ENCODE measurements at places on chromosomes 6 and 20.

DNA sequence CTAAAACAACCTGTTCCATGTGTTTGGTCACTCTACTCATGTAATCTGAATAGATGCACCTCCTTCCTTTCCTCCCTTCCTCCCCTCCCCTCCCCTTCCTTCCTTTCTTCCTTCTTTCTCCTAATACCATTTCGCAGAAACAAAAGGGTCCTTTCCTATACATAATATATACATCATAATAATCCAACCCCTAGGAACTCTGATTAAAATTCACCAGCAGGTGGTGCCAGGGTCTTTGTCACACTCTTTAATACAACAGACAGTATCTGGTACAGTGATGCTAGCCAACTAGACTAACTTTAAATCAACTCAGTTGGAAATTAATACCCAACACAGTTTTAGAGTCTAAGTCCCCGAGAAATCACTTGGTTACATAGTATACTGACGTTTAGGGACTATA, 181.2 kb upstream of the SHLD1 start:
- peak; percentile 13 for DNase-seq

DNA sequence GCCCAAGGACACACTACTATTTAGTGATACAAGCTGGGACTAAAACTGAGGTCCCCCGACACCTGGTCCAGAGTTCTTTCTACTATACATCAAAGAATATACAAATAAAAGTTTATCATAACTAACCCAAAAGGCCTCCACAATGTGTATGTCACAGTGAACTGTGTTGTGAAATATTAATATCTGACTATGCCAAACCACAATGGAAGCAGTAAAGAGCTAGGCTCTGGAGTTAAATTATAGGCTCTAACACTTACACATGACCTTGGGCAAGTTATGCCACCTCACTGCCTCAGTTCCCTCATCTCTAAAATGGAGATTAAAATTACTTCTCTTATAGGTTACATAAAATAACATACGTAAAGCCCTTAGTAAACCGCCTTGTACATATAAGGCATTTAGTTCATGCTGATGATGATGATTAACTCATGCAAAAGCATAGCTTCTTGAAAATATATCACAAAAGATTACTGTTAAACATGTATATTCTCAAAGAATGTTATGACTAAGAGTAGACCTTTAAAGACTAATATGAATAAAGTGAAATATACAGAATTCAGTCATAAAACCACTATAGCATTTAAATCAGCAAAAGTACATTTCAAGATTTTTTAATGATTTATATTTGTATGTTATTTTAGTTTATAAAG, 5.7 kb downstream of the SUPT3H start:
- DNase-seq: no peak

GRCh38 chr6:53009056-53009455, 14.0 kb upstream of the GSTA4 start:
- no peak for DNase-seq

DNA sequence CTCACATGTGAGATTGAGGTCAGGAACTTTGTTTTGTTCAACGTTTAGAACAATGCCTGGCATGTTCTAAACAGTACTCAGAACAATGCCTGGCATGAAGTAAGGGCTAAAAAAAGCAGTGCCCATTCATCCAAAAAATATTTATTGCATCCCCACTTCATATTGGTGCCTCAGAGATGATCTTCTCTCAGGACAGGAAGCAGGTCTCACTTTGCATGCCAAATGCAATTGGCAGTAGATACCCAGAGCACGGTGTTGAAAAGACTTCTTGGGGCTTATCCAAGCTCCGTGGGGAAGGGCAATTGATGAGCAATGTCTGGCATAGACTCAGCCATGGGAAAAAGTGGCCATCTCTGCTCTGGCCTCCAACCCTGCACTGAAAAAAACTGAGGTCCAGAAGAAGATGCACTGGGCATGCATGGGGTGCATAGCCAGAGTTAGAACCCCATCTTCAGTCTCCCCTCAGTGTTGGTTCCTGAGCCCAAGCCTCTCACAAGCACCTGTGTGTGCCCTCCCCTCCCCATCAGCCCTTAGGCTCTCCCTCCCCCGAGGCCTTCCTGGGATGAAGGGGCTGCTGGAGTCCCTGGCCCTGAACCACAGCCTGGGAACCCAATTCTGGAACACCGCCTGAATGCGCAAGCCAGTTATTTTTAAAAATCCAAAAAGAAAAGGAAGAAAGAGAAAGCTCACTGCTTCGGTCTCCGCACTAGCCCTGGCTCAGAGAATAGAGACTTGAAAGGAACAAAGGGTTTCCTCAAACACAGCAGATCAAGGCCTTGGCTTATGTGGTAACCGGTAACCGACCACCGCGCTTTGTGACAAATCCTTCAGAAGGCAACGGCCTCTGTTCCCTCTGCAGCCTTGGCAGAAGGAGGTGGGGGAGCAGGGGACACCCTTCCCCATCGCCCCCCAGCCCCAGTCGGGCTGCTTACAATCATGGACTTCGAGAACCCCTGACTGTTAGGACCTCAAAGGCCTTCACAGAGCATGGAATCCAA, 78.5 kb upstream of the SIRPA start:
- DNase-seq: peak; percentile 48

GRCh38 chr20:47262008-47262364, 94.5 kb downstream of the ZMYND8 start:
- no peak for DNase-seq

GRCh38 chr6:157060440-157060952, 262.8 kb downstream of the TMEM242 start:
- no peak for DNase-seq

DNA sequence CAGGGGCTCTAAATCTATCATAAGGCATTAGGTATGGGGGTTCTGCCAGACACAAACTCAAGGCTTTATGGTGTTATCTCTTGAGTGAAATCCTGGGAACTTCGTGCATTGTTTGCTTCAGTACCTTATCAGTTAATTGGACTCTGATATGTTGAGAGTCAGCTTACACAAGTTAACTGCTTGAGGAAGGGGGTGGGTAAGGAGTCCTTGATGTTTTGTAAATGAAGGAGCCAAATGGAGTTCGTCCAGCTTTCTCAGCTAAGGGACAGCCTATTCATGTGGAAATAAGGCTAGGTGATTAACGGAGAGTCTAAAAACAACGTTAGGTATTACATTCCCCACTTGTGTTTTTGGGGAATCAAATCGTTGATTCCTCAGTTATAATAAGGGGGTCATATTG, 157.4 kb downstream of the TRIM27 start:
- no peak for DNase-seq

DNA sequence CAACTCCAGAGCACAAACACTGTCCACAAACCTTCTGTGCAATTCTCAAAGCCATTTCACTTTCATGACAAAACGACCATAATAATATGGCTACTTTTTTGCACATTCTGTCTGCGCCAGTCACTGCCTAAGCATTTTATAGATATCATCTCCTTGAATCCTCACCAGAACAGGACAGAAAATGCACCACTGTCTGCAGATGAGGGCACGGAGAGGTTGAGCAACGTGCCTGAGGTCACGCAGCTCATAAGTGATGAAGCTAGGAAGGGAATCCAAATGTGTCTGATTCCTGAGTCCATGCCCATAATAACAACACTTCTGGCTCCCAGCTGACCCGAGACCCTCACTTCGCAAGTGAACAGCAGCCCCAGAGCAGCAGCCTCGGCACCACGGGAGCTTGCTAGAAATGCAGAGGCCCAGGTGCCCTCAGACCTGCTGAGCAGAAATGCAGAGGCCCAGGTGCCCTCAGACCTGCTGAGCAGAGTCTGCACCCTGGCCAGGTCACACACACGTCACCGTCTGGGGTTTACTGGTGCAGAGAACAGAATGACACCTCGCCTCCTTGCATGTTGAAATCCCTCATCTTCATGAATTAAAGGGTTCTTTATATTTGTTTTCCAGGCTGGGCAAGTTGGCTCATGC, 265.2 kb downstream of the BMP7 start:
- DNase-seq: no peak

DNA sequence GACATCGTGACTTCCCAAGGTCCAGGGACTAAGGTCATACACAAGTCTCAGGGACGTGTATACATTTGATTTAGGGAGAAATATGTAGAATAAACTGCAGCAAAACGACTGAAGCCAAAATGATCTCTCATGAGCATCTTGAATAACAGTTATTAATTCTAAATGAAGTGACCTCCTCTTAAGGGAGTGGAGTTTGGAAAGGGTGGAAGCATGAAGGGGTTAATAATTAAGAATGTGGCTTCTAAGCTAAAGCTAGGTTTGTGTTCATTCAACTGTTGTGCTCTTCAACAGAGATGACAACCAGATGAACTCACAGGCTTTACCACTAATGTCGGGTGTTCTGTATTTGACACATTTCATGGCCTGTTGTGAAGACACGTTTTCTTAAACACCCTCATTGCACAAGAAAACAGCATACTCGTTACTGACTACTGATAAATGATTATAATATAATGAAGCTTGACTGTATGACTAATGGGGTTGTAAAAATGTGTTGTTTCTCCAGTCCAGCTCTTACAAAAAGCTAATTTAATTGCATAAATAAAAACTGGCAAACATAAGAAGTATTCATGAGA, 1.5 kb downstream of the PPP1R14C start:
- DNase-seq: no peak

DNA sequence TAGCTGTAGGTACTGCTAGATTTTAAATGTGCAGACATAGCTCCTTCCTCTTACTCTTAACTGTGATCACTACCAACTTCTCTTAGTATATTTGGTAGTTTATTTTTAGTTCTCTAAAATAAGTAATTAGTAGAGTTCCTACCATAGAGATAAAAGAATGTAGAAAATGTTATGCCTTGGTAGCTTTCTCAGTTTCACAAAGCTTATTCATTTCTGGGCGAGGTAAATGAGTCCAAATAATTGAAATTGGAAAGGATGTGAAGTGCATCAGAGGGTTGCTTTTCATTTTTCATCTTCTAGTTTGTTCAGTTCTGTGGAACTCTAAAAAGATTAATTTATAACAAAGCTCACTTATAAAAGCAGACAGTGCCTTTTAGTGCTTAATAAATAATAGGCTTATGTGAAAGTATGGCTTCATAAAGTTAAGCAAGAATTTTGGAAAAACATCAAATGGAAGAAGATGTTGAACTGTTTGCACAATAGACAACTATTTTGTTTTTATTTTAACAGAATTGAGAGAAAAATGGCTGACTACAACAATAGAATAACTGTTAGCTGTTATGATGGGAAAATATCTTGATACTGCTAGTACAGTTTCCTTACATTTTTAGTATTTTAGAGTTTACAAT, 303.7 kb downstream of the UTRN start:
- no peak for DNase-seq

DNA sequence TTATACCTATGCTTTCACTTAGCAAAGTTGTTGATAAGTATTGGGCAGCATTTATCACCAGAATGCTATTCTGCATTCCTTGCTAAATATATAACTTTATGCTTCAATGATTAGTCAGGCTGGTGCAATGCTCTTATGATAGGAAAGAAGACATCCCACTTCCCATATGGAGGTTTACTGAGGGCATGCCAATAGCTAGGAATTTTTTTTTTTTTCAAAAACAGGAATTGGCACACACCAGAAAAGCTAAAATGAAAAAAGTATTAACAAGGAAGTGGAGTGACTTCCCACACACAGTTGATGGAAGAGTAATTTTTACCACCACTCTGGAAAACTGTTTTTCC, 90.8 kb downstream of the FRK start:
- no peak for DNase-seq

- DNase-seq: no peak
Measured at GRCh38 chr6:157282284-157282683, 41.0 kb downstream of the TMEM242 start.

DNA sequence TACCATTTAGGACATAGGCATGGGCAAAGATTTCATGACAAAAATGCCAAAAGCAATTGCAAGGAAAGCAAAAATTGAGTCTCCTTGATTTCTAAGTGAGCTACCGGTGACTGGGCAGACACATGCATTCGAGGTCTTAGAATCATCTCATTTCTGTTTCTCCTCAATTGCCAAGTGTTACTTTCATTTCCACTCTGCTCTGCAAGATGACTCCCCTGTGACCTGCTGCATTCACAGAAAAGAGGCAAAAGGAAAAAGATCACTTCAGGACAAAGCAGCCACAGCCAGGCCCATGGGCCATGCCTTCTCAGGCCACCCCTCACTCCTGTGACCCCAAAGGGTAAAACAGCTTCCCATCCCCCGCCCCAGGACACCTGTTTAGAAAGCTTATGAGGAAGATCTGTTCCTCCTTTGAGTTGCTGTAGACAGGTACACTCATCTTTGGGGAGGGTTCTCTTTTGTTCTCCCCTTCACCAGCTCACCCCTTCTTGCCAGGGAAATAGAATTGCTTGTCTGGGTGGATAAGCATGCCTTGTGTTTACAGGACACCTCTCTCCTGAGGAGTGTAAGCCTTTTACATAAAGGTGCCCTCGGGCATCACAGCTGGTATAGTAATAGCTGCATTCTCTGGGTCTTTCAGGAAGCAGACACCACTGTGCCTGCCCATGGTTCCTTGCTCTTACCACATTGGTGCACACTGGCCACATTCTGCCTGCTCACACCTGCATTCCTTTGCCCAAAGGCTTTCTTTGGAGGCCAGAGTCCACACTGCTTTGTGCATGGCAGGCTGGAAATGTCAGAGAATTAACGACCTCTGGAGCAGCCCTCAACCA, 105.0 kb downstream of the SLC24A3 start:
- no peak for DNase-seq

- DNase-seq: no peak
Measured at GRCh38 chr6:143844006-143844405, 868 bp downstream of the LTV1 start.

GRCh38 chr6:84018453-84019061, 15.0 kb upstream of the MRAP2 start:
- no peak for DNase-seq

- DNase-seq: no peak
Measured at GRCh38 chr20:33352258-33353012, 48.9 kb downstream of the CDK5RAP1 start.

DNA sequence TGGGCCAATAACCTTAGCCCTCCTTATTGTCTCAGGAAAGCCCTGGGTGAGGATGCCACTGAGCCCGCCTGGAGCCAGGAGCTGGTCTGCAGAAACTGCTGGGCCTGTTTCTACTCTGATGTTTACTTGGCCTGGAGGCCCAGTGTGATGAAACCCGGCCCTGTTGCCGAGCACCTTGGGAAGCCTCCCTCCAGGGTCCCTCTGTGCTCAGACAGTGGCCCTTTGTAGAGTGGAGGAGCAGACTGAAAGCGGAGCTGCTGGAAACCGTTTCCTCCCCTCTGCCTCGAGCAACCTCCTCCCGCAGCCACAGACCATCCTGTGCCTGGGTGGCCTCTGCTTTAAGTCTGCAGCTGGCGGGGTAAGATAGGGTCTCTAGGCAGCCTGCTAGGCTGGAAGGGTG, 84.1 kb upstream of the EPB41L1 start:
- DNase-seq: no peak

GRCh38 chr6:88074791-88075190, 27.1 kb downstream of the SPACA1 start:
- no peak for DNase-seq

GRCh38 chr20:44479643-44480042, 4.0 kb downstream of the TTPAL start:
- DNase-seq: no peak

- no peak for DNase-seq
Measured at GRCh38 chr6:40379811-40380210, 207.4 kb downstream of the LRFN2 start.

DNA sequence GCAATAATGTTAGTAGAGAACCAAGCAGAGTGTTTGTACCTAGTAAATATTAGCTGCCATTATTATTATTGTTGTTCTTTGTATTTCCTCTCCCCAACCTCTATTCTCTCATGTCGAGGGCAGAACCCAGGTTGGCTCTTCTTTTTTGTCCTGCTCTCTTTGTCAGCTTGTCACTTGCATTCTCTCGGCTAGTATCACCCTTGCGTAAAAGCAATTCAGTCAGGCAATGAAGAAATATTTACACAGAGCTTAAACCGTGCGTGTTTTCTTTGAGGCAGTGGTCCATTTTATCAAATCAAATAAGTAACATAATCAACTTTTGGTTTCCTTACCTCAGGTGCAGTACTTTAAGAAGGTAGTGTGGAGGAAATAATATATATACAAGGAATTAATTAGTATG, 83.9 kb downstream of the TULP4 start:
- DNase-seq: no peak
